Activated gamma-delta T cell (primary cell): ENCODE measurements at places on chromosomes 11 and 22.

- DNase-seq: no peak
Observed at GRCh38 chr11:44556735-44557409, 8.6 kb upstream of the CD82 start.

- DNase-seq: no peak
Observed at GRCh38 chr11:78798663-78799062, 224.0 kb upstream of the NARS2 start.

GRCh38 chr11:37605229-37605628 lies 1007.2 kb upstream of the RAG2 start:
- no peak for DNase-seq

GRCh38 chr11:46729110-46730027 lies 10.4 kb downstream of the F2 start:
- DNase-seq: no peak

GRCh38 chr22:36193577-36193976 lies 8.0 kb downstream of the APOL4 start:
- DNase-seq: no peak

DNA sequence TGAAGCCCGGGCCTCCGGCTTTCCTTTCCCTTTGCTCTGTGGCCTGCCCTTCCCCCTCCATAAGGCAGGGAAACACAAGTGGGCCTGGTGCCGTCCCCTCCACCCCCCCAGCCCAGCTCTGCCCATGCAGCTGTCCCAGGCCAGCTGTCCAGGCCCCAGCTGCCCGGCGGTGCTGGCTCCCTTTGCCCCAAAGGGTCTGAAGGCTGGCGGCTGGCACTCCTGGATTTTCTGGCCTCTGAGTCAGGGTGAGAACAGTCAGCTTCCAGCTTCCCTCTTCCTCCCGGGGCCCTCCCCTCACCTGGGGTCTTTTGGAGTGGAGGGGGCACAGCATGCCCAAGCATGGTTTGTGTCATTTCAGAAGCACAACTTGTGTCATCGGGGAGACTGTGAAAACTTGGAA lies 27.8 kb downstream of the CD82 start:
- no peak for DNase-seq

DNA sequence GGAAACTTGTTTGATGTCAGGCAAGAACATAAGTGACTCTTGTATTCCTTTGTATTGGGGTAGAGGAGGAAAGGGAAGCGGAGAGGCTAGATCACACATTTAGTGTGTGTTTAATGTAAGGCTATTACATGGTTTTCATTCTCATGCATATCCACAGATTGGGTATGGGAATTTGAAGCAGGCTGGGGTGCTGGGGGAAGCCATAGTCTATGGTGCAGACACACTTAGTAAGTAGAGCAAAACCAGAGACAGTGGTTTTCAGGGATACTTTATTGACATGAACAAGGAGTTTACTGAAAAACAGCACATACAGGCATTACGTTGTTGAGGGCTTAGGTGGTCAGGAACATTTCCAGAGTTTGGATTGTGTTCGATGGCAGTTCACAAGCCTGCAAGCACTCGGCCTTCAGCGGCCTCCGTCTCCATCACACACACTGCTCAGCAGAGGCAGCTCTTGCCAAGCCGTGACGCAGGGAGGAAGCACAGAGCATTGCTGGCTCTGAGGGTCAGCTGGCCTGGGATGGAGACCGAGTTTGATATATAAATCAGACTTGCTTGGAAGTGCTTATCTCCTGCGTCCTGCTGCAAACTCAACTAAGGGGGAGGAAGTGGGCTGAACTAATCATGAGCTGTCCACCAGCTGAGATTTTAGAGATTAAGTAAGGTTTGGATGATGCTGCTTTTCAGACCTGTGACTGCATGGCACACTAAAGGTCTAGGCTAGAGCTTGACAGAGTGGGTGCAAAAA lies 25.3 kb downstream of the SCN3B start:
- no peak for DNase-seq

DNA sequence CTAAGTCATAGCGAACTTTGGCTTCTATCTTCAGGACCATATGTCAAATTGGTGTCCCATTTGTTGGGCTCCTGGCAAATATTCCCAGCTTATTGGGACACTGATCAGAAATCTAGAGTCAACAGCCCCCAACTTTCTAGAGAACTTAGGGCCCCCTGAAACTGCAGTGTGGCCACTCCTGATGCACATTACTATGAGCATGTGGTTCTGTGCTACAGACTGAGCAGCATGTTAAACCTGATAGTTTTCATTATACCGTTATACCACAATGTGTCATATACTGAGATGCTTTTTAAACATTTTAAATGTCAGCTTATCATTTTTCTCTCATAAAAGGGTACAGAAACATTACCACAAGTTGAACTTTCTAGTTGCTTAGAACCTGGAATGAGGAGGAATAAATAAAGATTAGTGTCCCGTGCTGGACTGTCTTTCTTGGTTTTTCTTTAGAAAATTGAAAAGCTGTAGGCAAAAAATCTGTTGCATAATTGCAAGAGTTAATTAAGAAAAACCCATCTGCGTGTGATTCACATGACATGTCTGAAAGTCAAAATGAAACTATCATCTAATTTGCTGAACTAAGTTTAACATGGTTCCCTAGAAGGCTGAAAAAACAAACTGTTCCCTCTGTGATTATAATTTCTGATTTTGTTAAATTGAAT lies 16.4 kb upstream of the CTSC start:
- DNase-seq: no peak

DNA sequence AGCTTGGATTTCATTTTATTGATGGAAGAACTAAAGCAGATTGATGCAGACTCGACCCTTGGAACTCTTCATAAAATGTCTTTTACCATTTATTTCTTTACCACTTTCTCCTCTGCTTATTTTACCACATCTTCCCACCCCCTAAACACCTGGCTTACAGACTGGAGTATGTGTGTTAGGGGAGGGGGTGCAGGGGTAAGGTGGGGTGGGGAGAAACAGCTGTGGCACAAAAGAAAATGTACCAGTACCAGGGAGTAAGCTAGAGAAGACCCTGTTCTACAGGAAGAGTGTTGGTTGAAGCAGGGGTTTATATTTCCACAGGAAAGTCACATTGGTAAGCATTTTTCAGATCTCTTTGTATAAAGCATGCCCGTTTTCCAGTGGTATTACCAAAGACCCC lies 312.7 kb upstream of the MTNR1B start:
- no peak for DNase-seq

DNA sequence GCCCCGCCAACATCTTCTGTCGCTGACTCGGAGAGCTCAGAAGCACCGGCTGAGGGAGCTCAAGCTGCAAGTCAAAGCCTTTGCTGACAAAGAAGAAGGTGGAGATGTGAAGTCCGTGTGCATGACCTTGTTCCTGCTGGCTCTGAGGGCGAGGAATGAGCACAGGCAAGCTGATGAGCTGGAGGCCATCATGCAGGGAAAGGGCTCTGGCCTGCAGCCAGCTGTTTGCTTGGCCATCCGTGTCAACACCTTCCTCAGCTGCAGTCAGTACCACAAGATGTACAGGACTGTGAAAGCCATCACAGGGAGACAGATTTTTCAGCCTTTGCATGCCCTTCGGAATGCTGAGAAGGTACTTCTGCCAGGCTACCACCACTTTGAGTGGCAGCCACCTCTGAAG lies 6.7 kb downstream of the RAG1 start:
- no peak for DNase-seq

- DNase-seq: no peak
Observed at GRCh38 chr11:69192301-69192721, 36.6 kb downstream of the SMIM38 start.
